ENCODE measurements at places on chromosomes 4 and X.

DNA sequence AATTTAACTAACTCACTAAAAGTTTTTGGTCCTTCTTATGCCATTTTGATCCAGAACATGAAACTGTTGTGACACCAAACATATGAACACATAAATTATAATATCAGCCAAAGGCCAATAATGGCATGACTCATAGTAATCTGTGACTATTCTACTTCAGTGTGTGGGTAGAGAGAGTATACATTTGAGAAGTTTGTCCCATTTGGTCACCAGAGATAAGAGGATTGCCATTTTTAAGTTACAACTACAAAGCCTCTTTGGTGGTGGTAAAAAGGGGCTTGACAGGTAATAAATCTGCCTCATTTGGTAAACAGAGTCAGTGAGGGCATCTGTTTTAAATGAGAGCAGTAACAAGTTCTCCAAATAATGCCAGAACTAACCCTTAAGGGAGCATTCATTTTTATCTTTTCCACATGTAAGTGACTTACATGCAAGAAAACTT lies 117.9 kb downstream of the TBC1D19 start:
- DNase-seq = no peak

GRCh38 chrX:135489542-135489941 lies 30.9 kb upstream of the INTS6L start:
- DNase-seq = no peak

DNA sequence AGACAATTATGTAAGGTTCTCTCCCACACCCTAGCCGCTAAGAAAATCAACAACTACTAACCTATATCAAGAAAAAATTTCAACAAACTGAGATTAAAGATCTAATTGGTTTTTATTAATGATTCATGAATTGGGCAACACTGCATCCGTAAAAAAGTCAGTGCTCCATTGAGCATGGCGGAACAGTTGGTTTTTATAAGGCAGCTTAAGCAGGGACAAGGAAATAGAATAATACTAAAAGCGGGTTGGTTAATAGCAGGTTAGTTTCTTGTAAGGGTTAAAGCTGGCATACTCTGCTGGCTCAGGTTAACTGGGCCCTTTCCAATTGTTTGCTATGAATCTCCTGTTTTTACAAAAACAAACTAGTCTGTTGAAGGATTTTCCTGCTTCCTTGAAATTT lies 202.3 kb upstream of the RASGEF1B start:
- no peak for DNase-seq

- no peak for DNase-seq
Observed at GRCh38 chrX:140767646-140768045, 58.1 kb downstream of the LINC00632 start.

- peak; percentile 70 for DNase-seq
Observed at GRCh38 chr4:99868126-99868596, 26.1 kb downstream of the LAMTOR3 start.

GRCh38 chrX:133868682-133869081 lies 116.7 kb downstream of the GPC3 start:
- DNase-seq = no peak

GRCh38 chr4:147085781-147086180 lies 140.1 kb upstream of the TTC29 start:
- DNase-seq = peak; percentile 15

DNA sequence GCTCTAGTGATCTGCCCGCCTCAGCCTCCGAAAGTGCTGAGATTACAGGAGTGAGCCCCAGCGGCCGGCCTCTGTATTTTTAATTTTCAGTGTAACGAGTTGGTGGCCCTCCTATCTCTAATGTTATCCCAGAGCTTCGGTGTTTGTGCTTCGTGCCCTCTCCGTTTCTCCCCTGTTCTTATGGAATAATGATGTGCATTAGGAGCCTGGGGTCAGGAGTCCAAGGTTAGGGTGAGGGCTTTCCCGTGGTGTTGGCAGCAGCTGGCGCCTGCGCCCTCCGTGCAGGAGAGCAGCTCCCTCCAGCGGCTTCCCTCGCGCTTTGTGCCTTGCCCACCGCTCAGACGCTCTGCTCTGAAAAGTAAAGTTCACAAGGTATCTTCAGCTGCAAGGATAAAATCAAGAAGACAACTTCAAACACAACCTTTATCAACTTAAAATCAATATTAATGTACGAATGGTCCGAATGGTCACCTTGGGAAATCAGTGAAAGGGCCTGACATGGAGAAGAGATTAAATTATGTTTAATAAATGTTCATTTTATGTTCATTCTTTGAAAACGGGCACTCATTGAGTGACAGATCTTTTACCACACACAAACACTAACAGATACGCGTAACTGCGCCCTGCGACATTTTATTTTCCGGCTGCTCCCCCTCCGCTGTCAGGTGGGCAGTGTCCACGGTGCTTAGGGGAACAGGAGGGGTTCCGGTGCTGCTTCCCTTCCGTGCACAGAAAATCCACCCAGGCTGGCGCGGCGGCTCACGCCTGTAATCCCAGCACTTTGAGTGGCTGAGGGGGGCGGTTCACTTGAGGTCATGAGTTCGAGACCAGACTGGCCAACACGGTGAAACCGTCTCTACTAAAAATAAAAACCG lies 62.4 kb downstream of the TRAPPC11 start:
- DNase-seq = peak; percentile 55

DNA sequence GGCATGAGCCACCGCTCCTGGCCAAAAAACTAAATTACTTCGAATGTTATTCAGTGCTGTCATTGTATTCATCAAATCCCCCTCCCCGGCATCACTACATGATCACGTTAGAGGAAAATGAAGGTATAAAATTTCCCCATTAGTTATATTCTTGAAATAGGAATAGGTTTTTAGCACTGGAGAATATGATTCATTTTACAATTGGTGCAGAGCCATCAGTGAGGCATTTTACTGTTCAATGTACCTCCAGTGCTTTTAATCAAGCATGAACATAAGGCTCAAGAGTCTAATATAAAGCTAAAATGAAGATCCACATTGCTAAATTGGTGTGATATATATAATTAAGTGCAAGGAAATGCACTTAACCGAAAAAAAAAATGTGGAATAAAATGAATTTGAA lies 18.3 kb downstream of the KLF3 start:
- DNase-seq = no peak

GRCh38 chr4:48139691-48140090 lies 5.6 kb upstream of the TXK start:
- no peak for DNase-seq

DNA sequence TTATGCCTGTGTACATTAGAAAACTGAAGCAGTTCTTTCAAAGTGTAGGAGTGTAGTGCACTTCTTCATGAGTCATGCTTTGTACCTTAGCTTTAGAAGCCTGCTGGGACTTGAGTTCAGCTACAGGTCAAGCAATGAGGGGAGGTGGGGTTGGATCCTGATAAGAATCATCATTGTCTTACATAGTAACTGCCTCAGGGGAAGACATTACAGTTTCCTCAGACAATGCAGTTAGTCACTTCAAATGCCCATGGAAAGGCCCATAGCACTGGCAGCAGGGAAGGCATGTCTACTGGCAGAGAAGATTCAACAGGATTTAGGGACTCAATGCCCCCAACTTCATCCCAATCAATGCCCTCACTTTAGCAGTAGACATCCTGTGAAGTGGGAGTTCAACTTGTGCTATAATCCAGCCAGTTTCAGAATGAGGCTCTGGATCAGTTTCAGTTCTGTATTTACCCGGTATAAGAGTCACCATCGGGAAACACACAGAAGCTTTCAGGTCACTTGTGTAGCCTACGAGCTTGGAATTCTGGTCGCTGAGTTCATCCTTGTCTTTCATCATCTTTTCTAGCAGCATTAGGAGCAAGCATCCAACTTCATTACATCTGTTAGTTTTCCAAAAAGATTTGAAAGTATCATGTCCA lies 1216.5 kb downstream of the RAPGEF2 start:
- DNase-seq = peak; percentile 74

DNA sequence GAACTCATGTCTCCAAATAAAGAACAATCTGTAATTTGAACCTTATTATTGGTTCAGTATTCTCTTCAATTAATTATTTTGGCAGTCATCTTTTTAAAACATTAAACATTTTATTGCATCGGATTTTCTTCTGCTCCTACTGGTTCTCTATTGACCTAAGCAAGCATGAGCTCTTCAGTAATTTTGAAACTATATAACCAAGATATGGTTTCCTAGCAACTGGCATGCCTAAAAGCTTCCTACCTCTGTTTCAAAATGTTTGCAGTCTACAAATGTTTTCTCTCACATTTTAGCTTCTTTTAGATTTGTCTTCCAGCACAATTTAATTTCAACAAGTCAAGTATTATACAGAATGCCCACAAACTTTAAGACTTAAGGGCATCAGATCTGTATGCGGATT lies 371.3 kb downstream of the GPM6A start:
- DNase-seq = peak; percentile 61

DNA sequence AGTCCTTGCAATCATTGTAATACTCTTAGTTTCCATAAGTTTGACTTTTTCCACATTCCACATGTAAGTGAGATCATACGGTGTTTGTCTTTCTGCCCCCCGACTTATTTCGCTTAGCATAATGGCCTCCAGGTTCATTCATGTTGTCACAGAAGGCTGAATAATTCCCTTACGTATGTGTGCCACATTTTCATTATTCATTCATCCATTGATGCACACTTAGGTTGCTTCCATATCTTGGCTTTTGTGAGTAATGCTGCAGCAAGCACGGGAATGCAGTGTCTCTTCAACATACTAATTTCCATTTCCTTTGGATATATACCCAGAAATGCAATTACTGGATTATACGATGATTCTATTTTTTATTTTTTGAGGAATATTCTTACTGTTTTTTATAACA lies 22.0 kb upstream of the VEGFC start:
- peak; percentile 56 for DNase-seq

- DNase-seq = no peak
Observed at GRCh38 chr4:75639124-75639695, 8.9 kb upstream of the CDKL2 start.

- DNase-seq = no peak
Observed at GRCh38 chr4:69523385-69524132, 27.9 kb upstream of the UGT2B4 start.

GRCh38 chr4:184432127-184432922 lies 42.0 kb downstream of the IRF2 start:
- DNase-seq = no peak

- no peak for DNase-seq
Observed at GRCh38 chrX:137290011-137290410, 256.2 kb upstream of the GPR101 start.

DNA sequence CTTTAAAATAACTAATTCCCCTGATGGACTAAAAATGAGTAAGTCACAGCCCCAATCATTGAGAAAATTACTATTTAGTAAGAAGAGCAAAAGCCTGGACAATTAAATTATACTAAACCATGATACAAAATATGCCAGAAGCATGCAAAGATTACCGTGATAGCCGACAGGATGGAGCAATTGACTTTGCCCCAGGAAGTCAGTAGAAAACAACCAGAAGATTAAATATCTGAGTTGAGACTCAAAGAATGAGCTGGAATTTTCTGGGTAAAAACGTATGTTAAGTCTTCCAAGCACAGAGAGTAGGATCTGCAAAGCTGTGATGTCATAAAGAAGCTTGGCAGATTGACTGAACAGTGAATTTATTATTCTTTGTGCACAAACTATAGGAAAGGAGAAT lies 816.1 kb upstream of the TENM3 start:
- no peak for DNase-seq

- peak; percentile 50 for DNase-seq
Observed at GRCh38 chrX:119887721-119888425, 7.8 kb upstream of the AKAP14 start.

DNA sequence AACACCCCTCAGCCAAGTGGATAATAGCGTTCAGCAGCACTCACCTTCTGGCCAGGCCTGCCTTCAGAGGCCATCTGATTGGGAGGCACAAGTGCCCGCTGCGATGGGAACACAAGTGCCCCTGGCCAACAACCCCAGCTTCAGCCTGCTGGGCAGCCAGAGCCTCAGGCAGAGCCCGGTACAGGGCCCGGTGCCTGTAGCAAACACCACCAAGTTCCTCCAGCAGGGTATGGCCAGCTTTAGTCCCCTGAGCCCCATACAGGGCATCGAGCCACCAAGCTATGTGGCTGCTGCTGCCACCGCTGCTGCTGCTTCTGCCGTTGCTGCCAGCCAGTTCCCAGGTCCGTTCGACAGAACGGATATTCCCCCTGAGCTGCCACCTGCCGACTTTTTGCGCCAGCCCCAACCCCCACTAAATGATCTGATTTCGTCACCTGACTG lies 55.9 kb upstream of the MTM1 start:
- no peak for DNase-seq

DNA sequence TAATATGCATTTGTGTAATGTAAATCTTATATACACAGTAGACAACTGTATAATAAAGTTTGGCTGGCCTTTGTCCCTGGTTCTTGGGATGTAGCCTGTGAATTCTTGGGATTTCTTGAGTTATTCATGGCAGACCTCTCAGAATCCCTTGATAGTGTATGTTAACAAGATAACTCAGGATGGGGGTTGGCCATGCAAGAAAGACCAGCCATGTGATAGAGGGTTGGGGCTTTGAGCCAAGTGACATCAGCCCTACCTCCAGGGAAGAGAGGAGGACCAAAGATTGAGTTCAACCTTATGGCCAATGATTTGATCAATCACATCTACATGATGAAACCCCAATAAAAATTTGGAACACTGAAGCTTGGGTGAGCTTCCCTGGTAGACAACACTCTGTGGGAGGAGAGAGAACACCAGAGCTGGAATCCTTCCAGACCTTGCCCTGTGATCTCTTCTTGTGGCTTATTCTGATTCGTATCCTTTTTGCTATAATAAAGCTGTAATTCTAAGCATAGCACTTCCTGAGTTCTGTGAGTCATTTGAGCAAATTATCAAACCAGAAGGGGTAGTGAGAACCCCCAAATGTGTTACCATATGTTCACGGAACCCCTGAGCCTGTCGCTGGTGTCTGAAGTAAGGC lies 11.3 kb downstream of the SLC2A9 start:
- no peak for DNase-seq

DNA sequence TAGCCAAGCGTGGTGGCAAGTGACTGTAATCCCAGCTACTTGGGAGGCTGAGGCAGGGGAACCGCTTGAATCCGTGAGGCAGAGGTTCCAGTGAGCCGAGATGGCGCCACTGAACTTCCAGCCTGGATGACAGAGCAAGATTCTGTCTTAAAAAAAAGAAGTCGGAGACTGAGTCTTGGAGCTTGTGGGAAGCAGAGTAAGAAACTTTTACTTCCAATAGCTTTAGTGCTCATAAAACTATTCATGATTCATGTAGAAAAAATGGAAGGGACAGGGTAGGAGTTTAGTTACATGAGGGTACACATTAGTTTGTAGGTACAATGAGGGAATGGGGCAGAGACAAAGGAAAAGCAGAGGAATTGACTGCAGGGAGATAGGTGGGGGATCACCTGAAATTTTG lies 19.3 kb downstream of the RAP2C start:
- no peak for DNase-seq

GRCh38 chr4:166941629-166942028 lies 292.7 kb downstream of the SPOCK3 start:
- DNase-seq = peak; percentile 1

GRCh38 chr4:165111906-165112367 lies 723 bp downstream of the TMEM192 start:
- DNase-seq = no peak

DNA sequence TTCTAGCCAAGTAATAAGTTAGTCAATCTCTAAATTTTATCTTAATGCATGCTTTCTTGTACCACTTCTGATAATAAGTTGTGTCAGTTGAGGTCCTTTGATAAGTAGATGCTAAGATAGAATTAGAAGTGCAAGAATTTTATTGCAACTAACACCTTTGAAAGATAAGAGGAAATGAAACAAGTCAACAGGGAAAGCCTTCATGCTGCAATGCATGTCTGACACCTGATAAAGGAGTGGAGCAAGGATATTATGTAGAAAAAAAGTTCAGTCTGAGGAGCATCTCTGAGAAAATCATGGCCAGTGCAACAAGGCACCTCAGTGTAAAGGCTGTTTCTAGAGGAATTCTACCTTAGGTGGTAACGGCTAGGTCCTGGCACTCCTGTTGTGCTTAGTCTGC lies 210.7 kb upstream of the PPP1R2C start:
- DNase-seq = no peak

Measured in choroid plexus epithelial cell (primary cell).